Activated T-helper 2 cell treated with anti-CD3 and anti-CD28 coated beads, Interferon-gamma antibody, Interleukin-2, Interleukin-4, amounts not matched to agents 10 μg/mL and 5 μg/mL and 100 μg/mL, durations not matched to agents 14 hours and 24 hours and 36 hours (primary cell): ENCODE measurements at places on chromosomes 7 and 10.
A peak's percentile ranks its signal among the peaks of the same experiment; 100 is the strongest.

- H3K4me1 ChIP-seq: peaks cover 12% of the 10 kb centered on the region
- DNase-seq: no peak
- H3K27me3 ChIP-seq: no peaks in the 10 kb centered on the region
- peak overlapping the region; percentile 52 for H3K27ac ChIP-seq
- H3K4me3 ChIP-seq: no peak overlapping the region
- H3K36me3 ChIP-seq: peaks cover 40% of the 10 kb centered on the region
These were observed 78.4 kb downstream of the CUL2 start for GRCh38 chr10:35011771-35012191.

- H3K27ac ChIP-seq: no peak overlapping the region
- H3K36me3 ChIP-seq: no peaks in the 10 kb centered on the region
- H3K4me3 ChIP-seq: no peak overlapping the region
- DNase-seq: no peak
- no peaks in the 10 kb centered on the region for H3K4me1 ChIP-seq
These were observed 246.9 kb upstream of the GLI3 start for GRCh38 chr7:42483886-42484285.

GRCh38 chr7:51111241-51111940 lies 205.2 kb downstream of the COBL start:
- no peak for DNase-seq
- H3K27me3 ChIP-seq: peaks cover 24% of the 10 kb centered on the region
- H3K4me3 ChIP-seq: no peak overlapping the region
- H3K4me1 ChIP-seq: no peaks in the 10 kb centered on the region
- H3K36me3 ChIP-seq: no peaks in the 10 kb centered on the region

DNA sequence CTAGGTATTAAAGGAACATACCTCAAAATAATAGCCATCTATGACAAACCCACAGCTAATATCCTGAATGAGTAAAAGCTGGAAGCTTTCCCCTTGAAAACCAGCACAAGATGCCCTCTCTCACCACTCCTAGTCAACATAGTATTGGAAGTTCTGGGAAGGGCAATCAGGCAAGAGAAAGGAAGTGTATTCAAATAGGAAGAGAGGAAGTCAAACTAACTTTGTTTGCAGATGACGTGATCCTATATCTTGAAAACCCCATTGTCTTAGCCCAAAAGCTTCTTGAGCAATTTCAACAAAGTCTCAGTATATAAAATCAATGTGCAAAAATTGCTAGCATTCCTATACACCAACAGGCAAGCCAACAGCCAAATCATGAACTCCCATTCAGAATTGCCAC lies 131.3 kb downstream of the FANK1 start:
- no peak overlapping the region for H3K27ac ChIP-seq
- H3K27me3 ChIP-seq: no peaks in the 10 kb centered on the region
- H3K4me1 ChIP-seq: no peaks in the 10 kb centered on the region
- H3K36me3 ChIP-seq: no peaks in the 10 kb centered on the region

DNA sequence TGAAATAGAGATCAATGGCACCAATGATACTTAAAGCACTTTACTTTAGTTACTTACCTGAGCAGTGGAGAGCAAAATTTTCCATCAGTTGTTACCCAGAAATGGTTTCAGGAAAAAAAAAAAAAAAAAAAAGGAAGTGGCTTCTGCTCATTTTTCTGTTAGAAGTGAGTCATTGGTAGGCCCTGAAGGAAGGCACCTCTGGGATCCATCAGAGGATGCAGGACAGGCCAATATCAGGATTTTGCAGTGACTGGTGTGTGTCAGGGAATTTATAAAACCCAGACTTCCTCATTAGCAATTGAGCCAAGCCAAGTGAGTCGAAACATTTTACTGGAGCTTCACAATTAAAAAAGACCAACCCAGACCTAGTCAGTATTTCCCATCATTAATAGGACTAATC lies 2.3 kb upstream of the SMIM30 start:
- no peaks in the 10 kb centered on the region for H3K27me3 ChIP-seq
- H3K4me1 ChIP-seq: peaks cover 43% of the 10 kb centered on the region
- peaks cover 12% of the 10 kb centered on the region for H3K36me3 ChIP-seq
- no peak overlapping the region for H3K4me3 ChIP-seq
- no peak for DNase-seq
- H3K27ac ChIP-seq: peak overlapping the region; percentile 61

DNA sequence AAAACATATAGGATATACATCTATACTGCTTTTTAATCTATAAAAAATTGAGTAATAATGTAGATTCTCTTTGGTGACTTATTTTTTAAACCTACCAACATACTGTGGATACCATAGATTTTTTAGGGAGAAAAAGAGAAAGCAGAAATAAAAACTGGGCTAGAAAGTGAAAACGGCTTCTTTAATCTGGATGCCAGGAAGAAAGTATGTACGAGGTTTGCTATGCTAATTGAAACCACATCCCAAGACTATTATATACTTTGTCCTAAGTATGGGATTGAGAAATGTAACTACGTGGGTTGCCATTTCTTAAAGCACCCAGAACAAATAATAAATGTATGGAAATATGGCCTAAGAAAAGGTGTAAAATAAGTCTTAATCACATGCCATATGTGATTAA lies 129.0 kb upstream of the NFE2L3 start:
- no peak overlapping the region for H3K4me3 ChIP-seq
- H3K27ac ChIP-seq: no peak overlapping the region
- DNase-seq: no peak
- peaks cover 12% of the 10 kb centered on the region for H3K27me3 ChIP-seq

GRCh38 chr10:72663971-72664370 lies 28.0 kb upstream of the MCU start:
- DNase-seq: no peak
- no peak overlapping the region for H3K27ac ChIP-seq
- H3K4me1 ChIP-seq: no peaks in the 10 kb centered on the region
- H3K4me3 ChIP-seq: no peak overlapping the region
- H3K36me3 ChIP-seq: no peaks in the 10 kb centered on the region
